ENCODE measurements at places on chromosomes 4 and X. TPM values are rescaled to one million over a fixed set of nuclear protein-coding genes. Genes with fewer than 3 reads are reported as not detected.

Gene CCNB3
- not detected for total RNA-seq

Gene UGT2B11
- not detected for total RNA-seq

Gene PCDH10
- 0.42 TPM for total RNA-seq

Gene IL13RA1
- total RNA-seq: 101 TPM

Gene MGARP
- total RNA-seq: 4.3 TPM

Gene ENOX2
- total RNA-seq: 14.7 TPM

GRCh38 chr4:186570193-186570996 is 15.0 kb upstream of the MTNR1A start:
- DNase-seq: no peak

- no peak for DNase-seq
Observed at GRCh38 chrX:11143931-11144678, 33.0 kb downstream of the HCCS start.

DNA sequence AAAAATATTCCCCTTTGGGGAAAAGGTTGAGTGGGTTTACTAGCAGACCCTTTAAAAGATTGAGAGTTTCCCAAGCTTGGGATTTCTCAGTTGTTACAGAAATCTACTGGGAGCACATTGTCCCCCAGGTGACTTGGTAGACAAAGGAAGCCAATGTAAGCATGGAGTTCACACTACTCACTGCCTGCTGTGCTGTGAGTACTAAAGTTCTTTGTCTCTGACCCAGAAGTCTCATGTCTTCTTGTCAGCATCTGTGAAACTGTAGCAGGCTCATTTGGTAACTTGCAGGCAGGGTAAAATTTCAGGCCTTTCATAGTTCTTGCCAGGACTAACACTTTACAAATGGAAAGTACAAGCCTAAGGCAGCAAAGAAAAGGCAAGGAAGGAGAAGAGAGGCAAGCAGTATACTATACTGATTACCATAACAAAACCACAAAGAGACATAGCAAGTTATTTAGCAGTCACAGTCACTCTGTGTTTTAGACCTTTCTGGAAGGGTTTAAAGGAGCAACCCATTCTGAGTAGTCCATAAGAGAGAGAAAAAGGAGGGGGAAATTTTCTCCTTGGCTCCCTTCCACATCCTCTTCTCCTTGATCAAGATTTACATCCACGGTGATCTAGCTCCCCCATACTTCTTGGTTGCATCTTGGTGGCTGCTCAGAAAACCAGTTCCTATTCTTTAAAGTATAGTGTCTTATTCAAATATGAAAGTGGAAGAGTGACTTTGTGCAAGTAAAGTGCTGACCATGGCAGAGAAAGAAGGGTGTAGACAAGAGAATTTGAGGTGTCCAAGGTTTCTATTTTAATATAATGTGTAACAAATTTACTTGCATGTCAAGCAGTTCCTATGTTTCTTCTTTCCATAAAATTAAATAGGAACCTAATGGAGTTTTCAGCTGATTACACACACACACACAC is 160.0 kb upstream of the PDE5A start:
- no peak for DNase-seq

DNA sequence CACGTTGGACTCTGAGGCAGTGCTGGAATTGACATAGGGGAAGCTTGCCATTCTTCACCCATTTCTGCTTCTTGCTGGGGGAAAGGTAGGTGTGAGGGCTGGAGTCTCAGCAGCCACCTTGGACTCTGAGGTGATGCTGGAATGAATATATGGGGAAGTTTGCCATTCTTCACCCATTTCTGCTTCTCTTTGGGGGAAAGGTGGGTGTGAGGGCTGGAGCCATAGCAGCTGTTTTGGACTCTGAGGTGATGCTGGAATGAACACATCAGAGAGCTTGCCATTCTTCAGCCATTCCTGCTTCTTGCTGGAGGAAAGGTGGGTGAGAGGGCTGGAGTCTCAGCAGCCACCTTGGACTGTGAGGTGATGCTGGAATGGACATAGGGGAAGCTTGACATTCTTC is 115.1 kb downstream of the CRLF2 start:
- DNase-seq: no peak

- DNase-seq: no peak
Observed at GRCh38 chrX:120660637-120661036, 30.8 kb upstream of the C1GALT1C1 start.

GRCh38 chrX:107448998-107449835 is at the start of gene FRMPD3:
TSS of gene FRMPD3 (plus strand) at chrX:107449652. CDS start at chrX:107526589, 76,937 bp downstream.
- DNase-seq: no peak

DNA sequence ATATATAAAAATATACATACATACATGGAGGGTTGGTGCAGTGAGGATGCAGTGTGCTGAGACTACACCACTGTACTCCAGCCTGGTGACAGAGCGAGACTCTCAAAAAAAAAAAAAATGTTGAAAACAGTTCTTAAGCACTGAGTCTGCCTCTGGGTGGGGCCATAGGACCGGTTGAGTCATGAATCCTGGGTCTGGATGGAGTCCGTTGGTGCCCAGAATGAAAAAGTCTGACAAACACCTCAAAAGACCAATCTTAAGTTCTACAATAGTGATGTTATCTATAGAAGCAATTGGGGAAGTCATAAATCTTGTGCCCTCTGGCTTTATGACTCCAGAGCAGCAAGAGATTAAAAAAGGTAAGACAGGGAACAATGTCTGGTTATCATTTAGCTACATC is 70.4 kb downstream of the FGFBP1 start:
- DNase-seq: peak; percentile 26

- no peak for DNase-seq
Observed at GRCh38 chr4:15682242-15683142, 865 bp downstream of the FAM200B start.

- no peak for DNase-seq
Observed at GRCh38 chrX:153818571-153819383, 11.6 kb downstream of the PDZD4 start.

- DNase-seq: no peak
Observed at GRCh38 chr4:148283665-148284064, 158.5 kb downstream of the NR3C2 start.

DNA sequence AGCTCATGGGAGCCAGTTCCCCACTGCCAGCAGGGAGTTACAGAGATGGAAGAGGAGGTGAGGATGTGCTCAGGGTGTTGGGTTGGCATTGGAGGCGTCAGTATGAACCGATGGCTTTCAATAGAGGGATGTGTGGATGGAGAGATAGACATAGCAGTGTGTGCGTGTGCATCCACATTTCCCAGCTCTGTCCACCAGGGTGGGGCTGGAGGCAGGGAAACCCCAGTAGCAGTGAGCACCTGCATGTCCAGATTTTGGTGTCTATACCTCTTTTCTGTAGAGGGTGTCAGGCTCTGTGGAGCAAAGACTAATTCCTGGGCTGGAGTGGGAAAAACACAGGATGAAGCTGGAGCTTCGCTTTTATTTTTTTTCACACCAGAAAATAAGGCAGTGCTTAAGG is 37.2 kb upstream of the HGFAC start:
- no peak for DNase-seq

DNA sequence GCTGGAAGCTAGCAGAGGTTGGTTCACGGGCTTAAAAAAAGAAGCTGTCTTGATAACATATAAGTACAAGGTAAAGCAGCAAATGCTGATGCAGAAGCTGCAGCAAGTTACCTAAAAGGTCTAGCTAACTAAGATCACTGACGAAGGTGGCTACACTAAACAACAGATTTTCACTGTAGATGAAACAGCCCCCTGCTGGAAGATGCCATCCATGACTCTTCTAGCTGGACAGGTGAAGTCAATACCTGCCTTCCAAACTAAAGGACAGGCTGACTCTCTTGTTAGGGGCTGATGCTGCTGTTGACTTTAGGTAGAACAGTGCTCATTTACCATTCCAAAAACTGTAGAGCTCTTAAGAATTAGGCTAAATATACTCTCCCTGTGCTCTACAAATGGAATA is 99.5 kb downstream of the FBXW7 start:
- no peak for DNase-seq

GRCh38 chr4:15438939-15439524 is 11.2 kb downstream of the C1QTNF7 start:
- peak; percentile 29 for DNase-seq

DNA sequence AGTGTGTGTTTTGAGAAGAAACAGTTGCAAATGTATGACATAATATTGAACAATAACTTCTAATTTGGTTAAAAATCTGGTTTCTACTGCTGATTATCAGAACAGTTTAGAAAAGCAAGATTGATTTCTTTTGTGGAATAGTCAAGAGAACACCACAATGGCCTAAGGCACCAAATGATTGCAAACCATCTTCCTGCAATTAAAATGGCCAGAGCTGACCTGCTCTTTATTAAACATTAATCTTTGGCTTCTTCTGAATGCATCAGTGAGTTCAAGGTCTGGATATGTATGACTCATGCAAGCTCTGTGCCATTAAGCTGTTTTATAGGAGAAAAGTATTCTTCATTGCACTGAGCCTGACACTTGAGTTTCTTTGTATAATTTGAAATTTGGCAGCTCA is 107.8 kb upstream of the PDHA2 start:
- DNase-seq: no peak

GRCh38 chr4:53563824-53564223 is 27.5 kb downstream of the LNX1 start:
- no peak for DNase-seq
